Stimulated activated CD8-positive, alpha-beta memory T cell treated with anti-CD3 and anti-CD28 coated beads, Interleukin-7, amount 100 ng/mL, for 1 hour (primary cell): ENCODE measurements at places on chromosomes 7 and 10.

DNA sequence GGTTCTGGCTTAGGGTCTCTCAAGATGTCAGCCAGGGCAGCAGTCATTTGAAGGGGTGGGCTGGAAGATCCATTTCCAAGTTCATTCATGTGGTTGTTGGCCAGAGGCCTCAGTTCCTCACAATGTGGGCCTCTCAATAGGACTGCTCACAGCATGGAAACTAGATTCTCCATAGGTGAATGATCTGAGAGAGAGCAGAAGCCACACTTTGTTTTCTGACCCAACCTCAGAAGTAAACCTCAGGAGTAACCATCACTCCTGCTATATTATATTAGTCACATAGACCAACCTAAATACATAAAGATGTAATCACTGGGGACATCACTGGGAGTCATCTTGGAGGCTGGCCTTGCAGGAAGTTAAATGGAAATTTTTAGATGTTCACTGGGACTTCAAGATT is 42.2 kb downstream of the GBF1 start:
- no peak for DNase-seq

DNA sequence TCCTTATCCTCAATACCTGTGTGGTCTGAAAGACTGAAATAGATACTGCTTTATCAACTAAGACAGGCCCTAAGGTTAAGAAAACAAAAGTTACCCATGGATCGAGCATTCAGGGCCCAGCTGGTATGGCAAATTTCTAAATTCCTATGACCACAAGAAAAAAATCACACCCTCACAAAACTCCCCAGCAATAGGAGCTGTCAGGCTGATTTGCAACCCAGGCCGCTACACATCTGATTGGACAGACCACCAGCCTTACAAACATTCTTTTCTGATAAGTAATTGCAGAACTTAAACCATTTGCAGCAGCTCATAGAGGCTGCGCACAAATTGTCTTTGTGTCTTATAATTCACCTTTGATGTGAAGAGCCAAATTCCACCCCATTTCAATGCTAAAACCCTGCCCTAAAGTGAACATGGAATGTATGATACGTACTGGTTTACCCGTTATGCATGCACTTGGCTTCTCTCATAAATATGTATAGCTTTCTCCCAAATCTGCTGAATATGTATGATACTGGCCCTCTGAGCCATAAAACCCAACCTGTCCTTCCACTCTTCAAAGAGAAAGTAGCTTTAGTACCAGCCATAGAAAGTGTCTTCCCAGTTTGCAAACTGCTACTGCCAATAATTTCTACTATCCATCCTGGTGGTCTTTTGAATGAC is 842.5 kb downstream of the GRID1 start:
- no peak for DNase-seq

GRCh38 chr7:121449329-121449728 is 53.2 kb upstream of the FAM3C start:
- no peak for DNase-seq

DNA sequence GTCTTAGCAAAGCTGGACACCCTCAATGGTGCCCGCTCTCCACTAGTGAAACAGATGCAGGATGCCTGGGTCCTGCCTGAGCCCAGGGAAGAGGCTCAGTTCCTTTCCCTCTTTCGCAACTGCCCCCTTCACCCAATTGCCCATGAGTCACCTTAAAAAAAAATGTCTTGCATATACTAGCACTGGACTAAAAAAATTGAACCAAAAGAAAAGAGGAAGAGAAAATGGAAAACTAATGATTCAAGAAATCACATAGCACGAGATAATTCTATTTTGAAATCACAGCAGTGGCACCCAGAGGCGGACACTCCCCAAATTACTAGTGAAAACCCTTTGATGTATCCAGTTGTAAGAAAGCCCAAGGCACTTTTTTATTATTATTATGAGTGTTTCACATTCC is 972.5 kb downstream of the LRMDA start:
- DNase-seq, result no peak

GRCh38 chr10:114393482-114393881 is 10.8 kb downstream of the AFAP1L2 start:
- no peak for DNase-seq

- DNase-seq, result no peak
These were observed 100.6 kb upstream of the CDK1 start for GRCh38 chr10:60677531-60678129.

DNA sequence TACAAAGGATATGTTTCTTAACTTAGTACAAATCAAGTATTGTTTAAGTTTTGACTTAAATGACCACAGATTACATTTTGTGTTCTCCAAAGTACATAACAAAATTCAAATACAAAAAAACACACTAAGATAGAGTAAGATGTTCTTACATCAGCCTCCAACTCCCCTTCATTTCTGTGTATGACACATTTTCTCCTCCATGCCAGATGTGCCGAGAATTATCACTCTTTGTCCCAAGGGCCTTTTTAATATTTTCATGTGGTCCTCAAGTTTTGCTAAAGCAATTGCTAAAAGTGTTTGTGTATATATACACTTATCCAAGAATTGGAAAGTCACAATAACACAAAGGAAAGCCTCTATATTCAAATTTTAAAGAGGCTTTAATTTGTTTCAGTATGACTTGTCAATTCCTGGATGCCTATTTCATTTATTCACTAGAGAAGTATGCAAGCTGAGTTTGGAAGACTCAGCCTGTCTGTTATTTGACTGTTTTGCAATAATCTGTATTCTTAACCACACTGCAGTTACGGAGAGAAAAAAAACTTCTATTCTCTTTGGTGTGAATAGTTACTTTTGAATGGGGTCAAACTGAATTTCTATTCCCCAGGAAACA is 586.4 kb upstream of the SEMA3D start:
- DNase-seq, result no peak

GRCh38 chr10:129390147-129390546 is 76.9 kb upstream of the MGMT start:
- no peak for DNase-seq

- DNase-seq, result no peak
These were observed 396.9 kb upstream of the NRP1 start for GRCh38 chr10:33731322-33731721.

- DNase-seq, result no peak
These were observed 23.3 kb upstream of the KIAA1549 start for GRCh38 chr7:139004321-139005090.

GRCh38 chr10:18312374-18313139 is 172.3 kb downstream of the CACNB2 start:
- no peak for DNase-seq

DNA sequence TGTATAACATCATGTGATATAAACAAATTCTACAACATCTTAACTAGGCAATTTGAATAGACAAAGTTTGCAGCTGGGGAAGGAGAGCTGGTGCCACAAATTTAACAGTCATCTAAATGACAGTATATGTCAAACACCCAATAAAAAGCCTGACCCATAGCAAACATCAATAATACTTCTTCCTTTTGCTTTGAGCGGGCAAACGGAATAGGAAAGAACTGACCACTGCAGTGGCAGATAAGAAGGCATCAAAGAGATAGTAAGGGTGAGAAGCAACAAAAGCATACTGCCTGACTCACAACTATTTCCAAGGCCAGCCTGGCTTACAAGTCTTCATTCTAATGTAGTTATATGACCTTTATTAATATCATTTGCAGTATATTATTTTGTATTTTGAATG is 99.9 kb downstream of the LRRN3 start:
- no peak for DNase-seq

GRCh38 chr10:6769704-6770417 is 189.8 kb upstream of the PRKCQ start:
- DNase-seq, result no peak

- DNase-seq, result no peak
These were observed 1.4 kb downstream of the HTRA1 start for GRCh38 chr10:122462533-122463465.

GRCh38 chr10:78938695-78939672 is 129.8 kb upstream of the ZMIZ1 start:
- no peak for DNase-seq

- no peak for DNase-seq
These were observed 5.7 kb upstream of the TAS2R40 start for GRCh38 chr7:143216151-143216550.

DNA sequence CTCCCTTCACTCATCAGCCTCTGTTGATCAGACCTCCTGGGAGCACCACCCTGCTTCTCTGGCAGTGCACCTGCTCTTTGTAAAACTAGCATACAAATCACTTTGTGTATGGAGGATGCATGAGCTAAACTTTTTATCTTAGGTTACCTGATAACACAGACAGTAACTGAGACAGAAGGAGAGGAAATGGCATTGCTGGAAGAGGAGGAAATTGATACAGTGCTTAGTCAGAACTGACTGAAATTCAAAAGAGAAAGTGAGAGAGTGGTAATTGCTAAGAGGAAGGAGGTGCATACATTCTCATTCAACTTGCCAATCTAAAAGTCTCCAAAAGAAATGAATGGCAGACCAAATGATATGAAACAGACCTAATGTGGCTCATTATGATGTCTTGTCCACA is 1120.7 kb downstream of the GATA3 start:
- no peak for DNase-seq

DNA sequence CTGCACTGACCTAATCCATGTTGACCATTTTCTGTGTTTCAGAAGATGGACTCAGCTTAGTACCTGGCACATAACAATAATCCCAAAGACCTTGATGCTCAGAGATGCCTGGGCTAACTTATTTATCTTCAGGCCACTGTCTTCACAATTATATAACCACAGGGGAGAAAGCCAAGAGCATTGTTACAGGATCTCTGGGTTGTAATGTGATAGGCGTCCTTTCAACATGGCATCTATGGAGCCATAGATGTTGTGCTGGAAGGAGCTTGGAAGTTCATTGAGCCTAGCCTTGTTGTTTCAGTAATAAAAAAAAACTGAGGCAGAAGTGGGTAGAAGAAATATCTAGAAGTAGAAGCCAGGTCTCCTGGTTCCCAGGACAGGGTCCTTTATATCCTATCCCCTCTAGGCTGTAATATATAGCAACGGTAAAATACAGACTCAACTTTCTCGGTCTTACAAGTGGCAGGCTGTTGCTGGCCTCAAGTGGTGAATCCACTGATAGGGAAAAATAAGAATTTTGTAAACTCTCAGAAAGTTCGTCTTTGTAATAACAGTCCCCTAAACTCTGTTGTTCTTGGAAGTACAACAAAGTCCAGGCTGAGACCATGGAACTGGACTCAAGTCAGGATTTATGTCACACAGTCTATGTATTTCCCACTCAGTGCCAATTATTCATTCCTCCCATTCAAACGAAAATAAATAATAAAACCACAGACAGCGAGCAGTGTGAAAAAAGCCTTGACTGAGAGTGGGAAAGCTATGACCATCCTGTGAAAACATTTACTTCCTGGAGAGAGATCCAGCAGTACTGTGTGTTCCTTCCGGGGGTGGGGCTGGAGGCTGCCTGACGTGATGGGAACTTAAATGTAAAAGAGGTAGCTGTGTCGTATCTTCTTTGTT is 277.6 kb downstream of the REEP3 start:
- DNase-seq, result no peak

DNA sequence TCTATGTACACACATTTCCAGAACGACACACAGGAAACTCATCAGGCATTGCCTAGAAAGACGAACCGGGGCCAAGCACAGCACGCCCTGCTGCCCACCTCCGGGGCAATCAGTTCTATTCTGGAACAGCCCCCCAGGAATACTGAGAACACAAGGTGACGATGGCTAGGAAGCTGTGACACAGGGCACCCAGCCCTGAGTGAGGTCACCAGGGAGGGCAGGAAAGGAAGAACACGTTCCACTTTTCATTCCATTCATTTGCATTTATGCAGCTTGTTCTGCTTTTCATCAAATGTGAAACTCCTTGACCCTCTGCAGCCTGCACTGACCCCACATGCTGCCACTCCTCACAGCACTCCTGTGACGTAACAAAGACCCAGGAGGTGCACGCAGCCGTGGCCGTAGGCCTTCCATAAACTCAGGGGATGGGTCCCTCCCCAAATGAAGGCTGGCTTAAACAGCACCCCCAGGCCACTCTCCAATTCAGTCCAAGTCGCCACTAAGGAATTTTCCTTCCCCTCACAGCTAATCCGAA is 28.9 kb downstream of the MAD1L1 start:
- no peak for DNase-seq

DNA sequence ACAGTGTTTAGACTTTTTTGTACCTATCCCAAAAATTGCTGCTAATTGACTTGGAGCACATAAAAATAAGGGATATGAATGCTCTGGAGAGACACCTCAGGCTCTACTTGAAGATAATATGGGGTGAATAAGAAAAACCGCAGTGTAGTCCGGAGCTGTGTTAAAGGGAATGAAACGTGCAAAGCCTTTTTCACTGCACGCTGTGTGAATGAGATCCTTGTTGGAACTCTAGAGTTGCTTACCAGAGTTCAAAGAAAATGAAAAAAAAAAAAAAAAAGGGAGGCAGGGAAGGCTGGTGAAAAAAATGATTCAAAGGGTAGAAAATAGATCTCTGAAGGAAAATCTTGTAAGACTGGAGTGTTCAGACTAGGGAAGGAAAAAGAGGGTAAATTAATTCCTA is 226.6 kb downstream of the LRMDA start:
- DNase-seq, result no peak

GRCh38 chr10:70444744-70445143 is 3.3 kb upstream of the NODAL start:
- DNase-seq, result no peak

DNA sequence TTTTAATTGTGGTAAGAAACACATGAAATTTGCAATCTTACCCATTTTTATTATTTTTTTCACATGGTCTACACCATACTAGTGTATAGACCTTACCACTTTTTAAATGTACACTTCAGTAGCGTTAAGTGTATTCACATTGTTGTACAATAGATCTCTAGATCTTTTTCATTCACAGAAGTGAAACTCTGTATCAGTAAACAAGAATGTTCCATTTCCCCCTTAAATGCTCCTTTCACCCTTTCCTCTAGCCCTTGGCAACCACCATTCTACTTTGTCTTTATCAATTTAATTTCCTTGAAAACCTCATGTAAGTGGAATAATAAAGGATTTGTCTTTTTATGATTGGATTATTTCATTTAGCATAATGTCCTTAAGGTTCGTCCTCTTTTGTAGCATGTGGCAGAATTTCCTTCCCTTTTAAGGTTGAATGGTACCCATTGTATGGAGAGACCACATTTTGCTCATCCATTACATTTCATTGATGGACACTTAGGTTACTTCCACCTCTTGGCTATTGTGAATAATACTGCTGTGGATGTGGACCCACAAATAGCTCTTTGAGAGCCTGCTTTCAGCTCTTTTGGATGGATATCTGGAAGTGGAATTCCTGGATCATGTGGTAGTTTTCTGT is 45.7 kb downstream of the SNX10 start:
- no peak for DNase-seq

GRCh38 chr10:117680601-117681000 is 138.1 kb downstream of the EMX2 start:
- DNase-seq, result no peak

GRCh38 chr7:51340029-51340838 is 23.6 kb upstream of the COBL start:
- no peak for DNase-seq
